Brain (organoid and tissue), 16 donors: ENCODE measurements at places on chromosomes 4 and X.

GRCh38 chrX:119181491-119181890, 53.9 kb upstream of the KIAA1210 start:
- DNase-seq = no peak

DNA sequence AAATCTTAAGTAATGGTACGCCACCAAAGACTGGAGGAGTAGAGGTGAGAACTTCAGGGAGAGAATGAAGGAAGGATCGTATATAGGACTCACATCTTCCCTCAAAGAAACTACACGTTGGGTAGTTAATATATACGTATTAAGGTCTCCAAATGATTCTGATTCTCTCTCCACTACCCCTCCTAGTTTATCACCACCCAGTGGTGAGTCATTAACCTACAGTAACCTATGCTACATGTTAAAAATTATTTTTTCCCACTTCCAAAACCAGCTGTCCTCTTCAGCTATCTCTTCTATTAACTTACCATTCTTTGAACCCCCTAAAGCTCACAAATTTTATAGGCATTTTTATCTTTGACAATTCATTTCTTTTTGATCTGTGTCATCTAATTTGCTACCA, 69.7 kb downstream of the RPS6KA6 start:
- DNase-seq = no peak

DNA sequence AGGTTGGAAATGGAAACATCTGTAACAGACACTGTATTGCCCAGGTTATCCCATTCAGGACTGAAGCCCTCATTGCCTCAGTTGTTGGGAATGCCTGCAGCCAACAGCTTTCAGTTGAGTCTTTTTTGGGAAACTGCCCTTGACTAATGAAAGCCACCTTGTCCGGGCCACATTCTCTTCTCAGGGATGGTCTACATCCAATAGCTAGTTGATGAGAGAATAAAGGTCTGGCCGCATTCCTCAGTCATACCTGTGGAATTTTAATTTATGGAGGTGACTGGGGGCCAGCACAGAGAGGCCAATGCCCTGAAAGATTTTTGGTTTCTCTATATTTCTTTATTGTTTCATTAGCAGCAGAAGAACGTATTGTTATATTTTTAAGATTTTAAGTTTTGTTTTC, 147.6 kb upstream of the MSX1 start:
- DNase-seq = no peak

GRCh38 chrX:46561824-46562657, 11.5 kb upstream of the CHST7 start:
- DNase-seq = no peak

DNA sequence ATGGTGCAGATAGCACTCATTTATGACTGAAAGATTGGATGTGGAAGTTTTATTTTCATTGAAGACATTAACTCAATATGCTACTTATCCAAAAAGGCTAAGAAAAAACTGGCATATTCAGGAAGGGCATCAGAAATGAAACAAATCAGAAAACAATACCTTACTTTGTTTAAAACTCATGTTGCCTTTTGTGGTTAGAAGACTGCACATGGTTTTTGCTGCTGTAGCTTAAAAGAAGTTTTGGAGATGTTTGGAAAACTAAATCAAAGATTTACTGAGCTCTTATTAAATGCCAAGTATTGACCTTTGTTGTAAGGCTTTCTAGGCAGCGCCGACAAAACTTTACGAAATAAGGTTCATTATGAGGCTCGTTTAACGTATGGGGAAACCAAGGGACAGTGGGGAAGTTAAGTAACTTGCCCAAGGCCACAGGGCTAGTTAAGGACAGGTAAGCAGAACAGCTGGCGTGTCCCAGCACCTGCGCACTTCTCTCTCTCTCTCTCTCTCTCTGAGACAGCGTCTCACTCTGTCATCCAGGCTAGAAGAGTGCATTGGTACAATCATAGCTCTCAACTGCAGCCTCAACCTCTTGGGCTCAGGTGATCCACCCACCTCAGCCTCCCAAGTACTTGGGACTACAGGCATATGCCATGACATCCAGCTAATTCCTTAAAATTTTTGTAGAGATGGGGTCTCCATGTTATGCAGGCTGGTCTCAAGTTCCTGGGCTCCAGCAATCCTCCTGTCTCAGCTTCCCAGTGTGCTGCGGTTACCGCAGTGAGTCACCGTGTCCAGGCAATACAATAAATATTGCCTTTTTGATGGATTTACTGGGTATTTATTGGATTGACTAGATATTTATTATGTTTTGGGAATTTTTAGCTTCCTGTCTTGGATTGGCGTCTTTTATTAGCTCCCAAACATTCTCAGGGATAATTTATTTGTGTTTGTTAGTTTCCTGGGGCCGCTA, 16.1 kb downstream of the LRP2BP start:
- no peak for DNase-seq

DNA sequence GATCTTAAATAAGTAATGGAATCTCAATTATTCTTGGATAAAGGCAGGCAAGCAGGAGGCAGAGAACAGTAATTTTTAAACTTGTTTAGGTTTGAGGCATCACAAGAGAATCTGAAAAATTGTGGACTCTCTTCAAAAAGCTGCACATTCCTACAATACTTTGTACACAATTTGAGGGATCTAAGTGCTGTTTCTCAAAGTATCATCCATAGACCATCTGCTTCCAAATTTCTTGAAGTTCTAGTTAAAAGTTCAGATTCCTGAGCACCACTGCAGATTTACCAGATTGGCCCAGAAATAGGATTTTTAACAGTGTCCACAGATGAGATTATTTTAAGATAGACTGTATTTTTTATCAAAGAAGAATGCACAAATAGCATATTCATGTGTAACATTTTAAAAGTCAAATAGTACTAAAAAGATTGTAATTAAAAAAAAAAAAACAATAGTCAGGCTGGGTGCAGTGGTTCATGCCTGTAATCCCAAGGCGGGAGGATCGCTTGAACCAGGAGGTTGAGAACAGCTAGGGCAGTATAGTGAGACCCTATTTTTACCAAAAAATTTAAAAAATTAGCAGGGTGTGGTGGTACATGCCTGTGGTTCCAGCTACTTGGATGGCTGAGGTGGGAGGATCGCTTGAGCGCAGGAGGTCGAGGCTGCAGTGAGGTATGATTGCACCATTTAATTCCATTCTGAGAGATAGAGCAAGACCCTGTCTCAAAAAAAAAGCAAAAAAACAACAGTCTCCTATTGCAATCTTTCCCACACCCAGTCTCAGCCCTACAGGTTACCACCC, 14.2 kb upstream of the FNIP2 start:
- no peak for DNase-seq

DNA sequence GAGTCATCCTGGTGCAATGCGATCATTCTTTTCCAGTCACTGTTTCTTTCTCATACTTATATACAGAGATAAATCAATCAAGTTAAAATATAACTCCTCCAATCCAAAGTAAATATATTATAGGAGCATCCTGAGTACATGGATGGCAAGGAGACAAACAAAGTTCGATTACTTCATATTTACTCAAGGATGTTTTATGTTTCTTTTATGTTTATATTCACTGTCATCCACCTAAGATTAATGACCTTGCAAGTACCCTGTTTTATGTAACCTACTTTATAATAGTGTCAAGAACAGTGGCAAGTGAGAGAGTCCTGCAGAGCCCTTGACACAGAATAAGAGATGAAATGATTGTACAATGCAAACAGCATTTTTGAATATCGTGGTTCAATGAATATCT, at the start of gene UGT2B11:
Gene UGT2B11, minus strand, starts transcription at position 33 of the 400 bp plus-strand sequence. Its CDS starts 26 bp downstream, at position 7.
- DNase-seq = no peak

DNA sequence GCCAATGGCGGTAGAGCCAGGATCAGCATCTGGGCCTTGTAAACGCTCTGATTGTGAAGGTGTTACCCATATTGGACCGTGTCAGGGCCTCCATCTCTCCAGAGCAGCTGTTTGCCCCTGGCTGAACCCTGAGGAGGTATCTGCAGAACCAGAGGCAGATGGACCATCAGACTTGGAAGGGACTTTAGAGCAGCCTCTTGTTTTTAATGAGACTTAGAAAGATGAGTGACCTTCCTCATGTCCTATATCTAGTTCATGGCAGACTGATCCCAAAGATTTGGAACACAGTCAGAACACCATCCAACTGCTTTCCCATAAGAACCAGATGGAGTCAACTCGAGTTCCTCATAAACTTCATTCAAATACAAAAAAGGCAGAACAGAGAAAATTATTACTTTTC, 135.1 kb upstream of the MSX1 start:
- DNase-seq = no peak

GRCh38 chr4:23061431-23061830, 368.7 kb downstream of the GBA3 start:
- DNase-seq = no peak

DNA sequence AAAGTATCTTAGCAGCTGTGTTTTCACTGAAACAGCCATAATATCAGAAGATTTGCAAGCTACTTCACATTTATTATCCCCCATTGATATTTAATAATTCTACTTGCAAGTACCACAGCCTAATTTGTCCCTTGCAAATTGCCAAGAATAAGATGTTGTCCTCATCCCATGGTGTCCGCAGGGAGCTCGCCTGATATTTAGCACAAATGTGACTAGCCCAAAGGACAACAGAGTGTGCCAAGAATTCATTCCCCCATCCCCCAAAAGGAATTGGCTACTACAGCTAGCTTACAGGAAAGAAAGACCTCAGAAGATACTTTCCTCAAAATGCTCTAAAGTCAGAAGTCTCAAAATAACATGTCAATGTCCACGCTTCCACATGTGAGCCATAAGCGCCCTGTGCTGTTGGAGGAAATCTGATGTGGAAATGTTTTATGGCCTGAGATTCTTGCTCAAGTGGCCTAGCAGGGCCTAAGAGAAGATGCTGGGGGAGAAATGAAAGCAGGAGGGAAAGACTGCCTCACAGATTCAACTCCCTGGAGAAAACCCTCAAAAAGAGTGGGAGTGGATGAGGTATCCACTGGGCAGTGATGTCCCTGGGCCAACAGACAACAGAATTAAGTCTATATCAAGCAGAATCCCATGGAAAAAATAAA, 111.4 kb downstream of the SH3KBP1 start:
- DNase-seq = no peak

DNA sequence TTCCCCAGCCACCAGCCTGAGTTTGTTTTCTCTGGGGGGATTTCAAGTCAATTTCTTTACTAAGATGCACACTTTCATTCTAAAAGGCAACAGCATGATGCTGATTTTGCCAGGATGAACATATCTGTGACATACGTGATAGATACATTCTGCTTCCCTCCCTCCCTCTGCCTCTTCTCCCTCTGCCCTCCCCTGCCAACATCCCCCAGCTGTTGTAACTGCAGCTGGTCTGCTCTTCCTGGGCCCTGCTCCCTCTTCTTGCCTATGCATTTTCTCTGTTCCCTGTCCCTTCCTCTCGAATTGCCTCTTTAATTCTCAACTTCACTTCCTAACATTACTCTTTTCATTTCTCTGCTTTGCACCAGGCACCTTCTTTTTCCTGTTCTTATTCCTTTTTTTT, 83.4 kb downstream of the AASDH start:
- DNase-seq = no peak

GRCh38 chr4:8913858-8914460, 42.3 kb upstream of the HMX1 start:
- DNase-seq = no peak

DNA sequence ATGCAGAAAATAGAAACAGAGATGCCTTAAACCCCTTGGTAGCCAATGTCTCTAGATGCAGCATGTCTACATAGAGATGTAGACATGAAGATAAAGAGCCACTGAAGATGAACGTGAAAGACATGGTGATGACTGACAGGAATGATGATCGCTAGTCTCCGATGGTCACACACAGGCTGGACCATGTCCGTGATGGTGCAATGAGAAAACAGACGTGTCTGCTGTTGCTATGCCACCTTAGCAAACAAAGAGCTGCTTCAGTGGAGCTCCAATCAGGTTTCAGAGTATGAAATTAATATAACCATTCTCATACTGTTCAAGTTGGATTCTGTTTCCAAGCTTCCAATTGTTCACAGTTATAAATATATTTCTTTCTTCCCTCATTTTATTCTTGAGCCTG, 256.5 kb downstream of the CAMK2D start:
- DNase-seq = no peak

DNA sequence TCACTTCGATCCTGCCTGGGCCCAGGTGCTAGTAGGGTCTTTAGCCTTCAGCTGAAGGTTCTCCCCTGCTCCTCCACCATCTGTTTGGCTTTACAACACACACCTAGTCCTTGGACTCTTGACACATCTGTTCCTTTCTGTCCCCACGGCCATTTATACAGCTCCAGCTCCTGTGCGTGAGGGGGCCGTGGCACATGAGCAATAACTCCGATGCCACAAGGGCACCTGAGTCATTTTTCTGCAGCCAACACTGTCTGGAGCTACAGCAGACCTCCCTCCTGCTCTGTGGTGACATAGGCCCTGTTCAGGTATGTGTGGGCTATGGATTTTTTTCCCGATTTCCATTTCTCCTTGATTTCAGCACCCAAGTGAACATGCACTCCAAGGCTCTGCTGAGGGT, 44.7 kb upstream of the BCOR start:
- no peak for DNase-seq

GRCh38 chr4:186680641-186681040, 43.0 kb downstream of the FAT1 start:
- DNase-seq = no peak

DNA sequence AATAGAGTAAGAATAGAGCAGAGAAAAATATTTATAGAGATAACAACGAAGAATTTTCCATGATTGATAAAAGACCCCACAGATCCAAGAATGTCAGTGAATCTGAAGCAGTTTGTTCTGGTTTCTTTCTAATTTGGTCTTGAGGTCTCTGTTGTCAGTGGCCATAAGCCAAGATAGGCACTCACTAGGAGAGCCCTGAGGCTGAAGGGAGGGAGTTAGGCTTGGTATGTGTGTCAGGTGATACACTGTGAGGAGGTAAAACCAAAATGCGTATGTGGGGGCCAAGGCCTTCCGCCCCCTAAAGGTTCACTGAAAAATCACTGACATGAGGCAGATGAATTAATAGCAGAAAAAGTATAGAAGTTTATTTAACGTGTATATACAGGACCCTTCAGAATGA, 382.3 kb upstream of the HTR2C start:
- no peak for DNase-seq

DNA sequence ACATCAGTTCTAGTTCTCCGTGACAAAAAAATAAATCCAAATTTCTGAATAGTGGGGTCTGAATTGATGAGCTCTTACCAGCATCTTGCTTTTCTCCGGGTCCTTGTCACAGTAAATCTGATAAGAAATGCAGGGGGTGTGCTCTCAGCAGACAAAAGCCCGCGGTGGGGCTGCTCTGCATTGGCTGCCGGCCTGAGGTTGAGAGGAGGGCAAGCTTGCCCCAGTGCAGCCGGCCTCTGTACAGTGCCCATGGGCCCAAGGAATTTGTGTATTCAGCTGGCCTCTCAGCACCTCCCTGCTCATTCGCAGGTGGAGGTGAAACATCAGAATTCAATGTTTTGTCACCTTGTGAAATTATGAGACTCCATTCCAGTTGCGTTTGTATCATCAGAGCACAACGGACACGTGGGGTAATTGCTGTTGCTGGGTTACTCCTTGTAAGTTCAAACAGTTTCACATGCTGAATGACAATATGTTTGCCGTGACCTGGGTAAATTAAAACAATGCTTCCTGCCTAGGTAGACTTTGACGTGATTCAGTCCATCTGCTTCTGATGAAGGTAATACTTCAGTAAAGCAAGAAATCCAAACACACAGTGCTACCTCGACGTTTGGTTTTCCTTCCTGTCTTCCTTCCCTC, 596.4 kb downstream of the MID1IP1 start:
- DNase-seq = no peak
